Activated effector memory CD4-positive, alpha-beta T cell treated with anti-CD3 and anti-CD28 coated beads, Interleukin-2, amount 50 U/mL, for 16 hours (primary cell): ENCODE measurements at places on chromosomes 3 and 15.

GRCh38 chr3:129435367-129435766 is 4.4 kb downstream of the MBD4 start:
- no peak for DNase-seq

GRCh38 chr3:16865335-16865734 is 19.4 kb upstream of the PLCL2 start:
- DNase-seq = no peak

- no peak for DNase-seq
These were observed 180.7 kb downstream of the UBE2E2 start for GRCh38 chr3:23383875-23384274.

DNA sequence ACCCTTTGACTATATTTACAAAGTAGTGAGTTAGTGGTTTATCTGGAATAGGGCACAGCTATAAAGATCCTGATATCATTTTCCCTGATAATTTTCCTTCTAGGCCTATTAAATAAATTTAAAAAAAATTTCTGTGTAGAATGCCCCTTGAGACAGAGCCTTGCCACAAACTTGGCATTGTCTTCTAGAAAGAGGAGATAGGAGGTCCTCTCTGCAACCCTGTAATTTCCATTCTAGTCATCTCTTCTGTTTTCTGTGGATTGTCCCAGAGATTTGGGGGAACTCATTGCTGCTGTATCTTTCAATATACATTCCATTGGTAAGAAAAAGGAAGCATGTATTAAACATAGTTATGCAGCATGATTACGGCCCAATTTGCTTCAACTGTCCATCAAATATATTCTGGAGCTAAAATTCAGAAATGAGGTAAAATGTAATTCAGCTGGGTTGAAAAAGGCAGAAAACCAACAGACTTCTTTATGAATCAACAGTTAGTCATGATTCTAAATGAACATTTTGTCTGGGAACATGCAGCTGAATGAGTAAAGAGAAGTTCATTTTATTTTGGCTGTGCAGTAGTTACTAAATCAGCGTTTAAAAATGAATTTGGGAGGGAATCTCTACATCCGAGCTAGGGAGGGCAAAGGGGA is 401.1 kb downstream of the NAALADL2 start:
- DNase-seq = no peak

GRCh38 chr3:117238806-117239205 is 529.2 kb downstream of the TUSC7 start:
- DNase-seq = no peak

DNA sequence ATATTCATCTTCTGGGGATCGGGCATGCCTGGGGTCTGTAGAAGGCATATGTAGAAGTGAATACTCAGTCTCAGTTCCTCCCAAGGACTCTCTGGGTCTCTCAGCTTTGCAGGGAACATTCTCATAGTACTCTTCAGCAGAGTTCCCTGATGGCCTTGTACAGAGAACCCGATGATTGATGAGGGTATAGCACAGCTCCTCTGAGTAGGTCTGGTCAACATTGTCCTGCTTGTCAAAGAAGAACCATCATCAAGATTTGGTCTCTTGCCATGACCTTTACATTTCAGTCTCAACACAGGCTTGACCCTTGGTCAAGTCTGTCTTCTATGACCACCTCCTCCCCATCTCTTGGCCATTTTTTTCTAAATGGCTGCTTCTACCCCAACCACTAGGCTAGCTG is 9.5 kb downstream of the GCSAM start:
- no peak for DNase-seq

GRCh38 chr3:35635926-35636683 is 3.2 kb upstream of the ARPP21 start:
- no peak for DNase-seq

DNA sequence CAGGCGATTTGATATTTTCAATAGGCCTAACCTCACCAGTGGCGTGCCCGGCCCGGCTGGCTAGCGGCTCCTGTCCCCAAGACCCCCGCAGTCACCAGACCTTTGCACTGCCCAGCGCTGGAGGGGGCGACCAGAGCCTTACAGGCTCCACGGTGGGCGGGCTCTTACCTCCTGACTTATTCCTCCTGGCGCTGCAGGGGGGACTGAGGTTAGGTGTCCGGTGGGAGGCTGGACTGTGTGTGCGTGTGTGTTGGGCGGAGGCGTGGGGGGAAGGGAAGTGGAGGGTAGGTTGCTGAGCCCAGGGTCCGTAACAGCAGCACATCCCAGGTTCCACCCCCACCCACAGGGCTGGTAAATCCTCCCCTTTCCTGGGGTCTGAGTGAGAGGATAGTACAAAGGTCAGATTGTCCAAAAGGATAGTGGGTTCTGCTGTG is 27.5 kb upstream of the THRB start:
- DNase-seq = no peak

- no peak for DNase-seq
These were observed 77.5 kb downstream of the PCCB start for GRCh38 chr3:136327671-136328070.
